ENCODE measurements at places on chromosomes 6 and 20.

- no peak for DNase-seq
These were observed 54.8 kb upstream of the ADGRG6 start for GRCh38 chr6:142246960-142247359.

GRCh38 chr6:154343473-154344308, 12.9 kb downstream of the IPCEF1 start:
- no peak for DNase-seq

- no peak for DNase-seq
These were observed 500.1 kb upstream of the MARCKS start for GRCh38 chr6:113357041-113357440.

GRCh38 chr20:33869283-33869682, 58.1 kb downstream of the CHMP4B start:
- no peak for DNase-seq

- no peak for DNase-seq
These were observed 566.3 kb downstream of the DHX35 start for GRCh38 chr20:39528436-39528835.

GRCh38 chr20:37480919-37481318, 40.1 kb upstream of the NNAT start:
- peak; percentile 25 for DNase-seq

- DNase-seq: no peak
These were observed 389.1 kb downstream of the ARHGAP18 start for GRCh38 chr6:129320892-129321291.

DNA sequence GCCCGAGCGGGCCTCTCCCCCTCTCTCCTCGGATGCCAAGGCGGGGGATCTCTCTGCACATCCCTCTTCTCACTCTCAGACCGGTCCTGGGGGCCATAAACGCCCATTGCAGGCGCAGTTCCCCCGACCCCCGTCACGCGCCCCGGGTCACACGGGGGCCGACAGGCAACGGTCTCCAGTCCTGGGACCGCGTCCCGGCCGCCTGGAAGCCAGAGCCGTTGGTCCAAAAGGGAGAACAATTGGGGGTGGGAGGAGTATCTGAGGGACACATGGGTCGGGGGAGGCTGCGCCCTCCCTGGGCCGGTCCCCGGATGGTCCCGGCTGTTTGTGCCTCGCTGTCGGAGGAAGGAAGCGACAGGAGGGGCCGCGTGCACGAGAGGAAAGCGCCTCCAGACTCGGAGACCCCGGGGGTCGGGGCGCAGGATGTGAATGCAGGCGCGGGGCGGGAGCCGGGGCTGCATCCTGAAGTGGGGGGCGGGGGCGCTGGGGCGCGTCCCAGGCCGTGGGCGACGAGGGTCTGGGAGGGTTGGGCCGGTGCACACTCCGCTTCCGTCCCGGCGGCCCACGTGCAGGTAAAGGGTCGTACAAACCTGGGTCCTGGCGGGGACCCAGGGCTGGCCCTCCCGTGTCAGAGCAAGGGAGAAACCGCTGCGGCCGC, 903 bp downstream of the SLC4A11 start:
- no peak for DNase-seq
